CD4-positive, alpha-beta T cell (primary cell): ENCODE measurements at places on chromosomes 2 and 18. TPM values are rescaled to one million over a fixed set of nuclear protein-coding genes. Genes with fewer than 3 reads are reported as not detected.
A peak's percentile ranks its signal among the peaks of the same experiment; 100 is the strongest.

CLK1 gene
- total RNA-seq = 1,235 TPM

FTCDNL1 gene
- 0.78 TPM for total RNA-seq

ASB3 gene
- total RNA-seq = 34.3 TPM

SEPTIN10 gene
- 2.0 TPM for total RNA-seq

ARHGEF4 gene
- 4.1 TPM for total RNA-seq

SERPINB3 gene
- total RNA-seq = not detected

TMEM169 gene
- 0.53 TPM for total RNA-seq

STAT4 gene
- total RNA-seq = 77.1 TPM

PROM2 gene
- 0.73 TPM for total RNA-seq

DNA sequence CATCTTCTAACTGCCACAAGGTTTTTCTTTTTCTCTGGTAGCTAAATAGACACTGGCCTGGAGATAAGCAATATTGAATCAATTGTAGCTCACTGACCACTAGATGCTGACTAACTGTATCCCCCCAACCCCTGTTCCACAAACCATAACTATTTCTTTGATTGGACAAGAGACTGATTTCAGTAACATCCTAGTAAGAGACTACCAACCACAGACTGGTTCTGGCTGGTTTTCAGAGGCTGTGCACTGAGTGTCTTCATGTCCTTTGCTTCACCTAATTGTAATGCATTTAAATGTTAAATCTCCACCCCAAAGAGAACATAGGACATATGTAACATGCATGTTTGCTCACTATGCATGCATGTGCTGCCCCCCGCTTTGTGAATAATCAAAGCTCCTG, 3.2 kb upstream of the AAK1 start:
- no peak for DNase-seq

DNA sequence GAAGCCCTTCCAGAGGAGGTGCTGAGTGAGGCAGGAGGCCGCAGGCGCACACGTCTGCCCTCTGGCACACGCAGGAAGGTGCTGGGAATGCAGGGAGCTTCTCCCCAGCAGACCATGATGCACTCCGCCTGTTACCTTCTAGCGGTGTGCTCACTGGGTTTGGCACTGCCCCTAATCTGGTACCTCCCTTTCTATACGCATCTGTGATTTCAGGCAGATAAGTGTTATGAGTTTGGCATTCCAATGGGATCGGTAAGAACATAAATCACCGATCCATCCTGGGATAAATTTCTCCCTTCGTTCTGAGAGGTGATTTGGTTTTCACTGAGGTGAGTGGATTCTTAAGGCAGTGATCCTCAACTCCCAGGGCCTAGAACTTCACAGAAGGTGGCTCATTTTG, 34.6 kb downstream of the ODC1 start:
- DNase-seq = no peak

- DNase-seq = no peak
Measured at GRCh38 chr2:237895544-237896506, 36.4 kb downstream of the RAMP1 start.

- no peak for DNase-seq
Measured at GRCh38 chr2:129753261-129753660, 226.2 kb upstream of the RAB6C start.

DNA sequence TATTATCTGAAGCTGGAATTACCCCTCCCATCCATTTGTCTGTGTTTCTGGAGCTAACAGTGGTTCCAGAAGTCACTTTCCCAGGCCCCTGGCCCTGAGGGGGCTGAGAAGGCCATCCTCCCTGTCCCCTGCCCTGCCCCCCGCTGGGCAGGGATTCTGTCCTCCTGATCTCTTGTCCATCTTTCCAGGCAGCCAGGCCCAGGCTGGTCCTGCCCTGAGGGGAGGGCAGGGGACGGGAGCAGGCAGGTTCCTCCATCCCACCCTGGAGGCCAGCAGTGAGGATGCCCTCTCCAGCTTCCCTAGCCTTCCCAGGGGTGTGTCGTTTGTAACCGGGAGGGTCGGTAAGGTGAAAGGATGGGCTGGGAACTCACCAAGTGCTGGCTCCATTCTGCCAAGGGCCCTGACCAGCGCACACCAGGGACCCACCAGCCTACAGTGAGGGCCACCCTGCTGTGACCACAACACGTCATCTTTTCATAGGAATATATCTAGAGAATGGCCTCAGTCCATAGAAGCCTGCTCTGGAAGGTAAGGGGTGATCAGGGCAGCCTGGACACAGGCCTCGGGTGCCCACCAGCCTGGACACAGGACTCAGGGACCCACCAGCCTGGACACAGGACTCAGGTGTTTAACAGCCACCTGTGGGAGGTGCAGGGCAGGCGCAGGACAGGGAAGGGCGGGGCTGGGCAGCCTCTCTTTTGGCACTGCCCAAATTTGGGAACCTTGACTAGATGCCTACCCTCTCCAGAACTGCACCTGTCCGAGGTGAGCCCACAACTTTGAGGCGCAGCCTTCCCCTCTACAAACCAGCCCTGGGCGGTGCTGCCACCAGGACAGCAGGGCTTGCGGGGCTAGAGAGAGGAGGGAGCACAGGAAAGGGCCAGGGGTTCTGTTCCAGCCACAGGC, 35.8 kb upstream of the GPC1 start:
- no peak for DNase-seq

DNA sequence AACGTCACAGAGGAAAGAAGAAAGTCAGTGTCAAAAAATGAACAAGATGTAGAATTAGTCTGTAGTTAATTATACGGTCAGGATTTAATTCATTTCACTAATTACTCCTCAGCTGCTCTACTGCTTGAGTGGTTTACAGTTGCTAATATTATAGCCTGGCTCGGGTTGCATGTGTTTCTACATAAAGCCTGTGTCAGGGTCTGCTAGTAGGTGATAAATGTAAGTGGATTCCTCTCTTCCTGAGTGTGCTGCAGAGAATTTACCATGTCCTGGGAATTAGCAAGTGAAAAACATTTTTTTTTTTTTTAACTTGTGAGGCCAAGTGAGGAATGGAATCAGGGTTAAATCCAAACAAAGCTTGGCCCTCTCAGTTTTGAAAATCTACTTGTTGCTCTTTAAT, 622.6 kb downstream of the EPHA4 start:
- no peak for DNase-seq

DNA sequence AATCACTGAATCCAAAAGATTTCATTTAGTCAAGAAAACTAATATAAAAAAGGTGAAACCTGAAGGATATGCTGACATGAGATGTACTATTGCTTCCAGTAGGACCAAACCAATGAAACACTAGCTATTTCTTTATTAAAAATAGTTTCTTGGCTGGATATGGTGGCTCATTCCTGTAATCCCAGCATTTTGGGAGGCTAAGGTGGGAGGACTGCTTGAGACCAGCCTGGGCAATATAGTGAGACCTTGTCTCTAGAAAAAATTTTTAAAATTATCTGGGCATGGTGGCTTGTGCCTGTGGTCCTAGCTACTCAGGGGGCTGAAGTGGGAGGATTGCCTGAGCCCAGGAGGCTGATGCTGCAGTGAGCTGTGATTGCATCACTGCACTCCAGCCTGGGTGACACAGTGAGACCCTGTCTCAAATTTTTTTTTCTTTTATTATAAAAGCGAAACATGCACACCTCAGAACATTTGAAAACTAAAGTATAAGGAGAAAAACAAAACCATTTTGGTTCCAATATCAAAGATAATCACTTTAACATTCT, 266.2 kb downstream of the TGIF1 start:
- no peak for DNase-seq

DNA sequence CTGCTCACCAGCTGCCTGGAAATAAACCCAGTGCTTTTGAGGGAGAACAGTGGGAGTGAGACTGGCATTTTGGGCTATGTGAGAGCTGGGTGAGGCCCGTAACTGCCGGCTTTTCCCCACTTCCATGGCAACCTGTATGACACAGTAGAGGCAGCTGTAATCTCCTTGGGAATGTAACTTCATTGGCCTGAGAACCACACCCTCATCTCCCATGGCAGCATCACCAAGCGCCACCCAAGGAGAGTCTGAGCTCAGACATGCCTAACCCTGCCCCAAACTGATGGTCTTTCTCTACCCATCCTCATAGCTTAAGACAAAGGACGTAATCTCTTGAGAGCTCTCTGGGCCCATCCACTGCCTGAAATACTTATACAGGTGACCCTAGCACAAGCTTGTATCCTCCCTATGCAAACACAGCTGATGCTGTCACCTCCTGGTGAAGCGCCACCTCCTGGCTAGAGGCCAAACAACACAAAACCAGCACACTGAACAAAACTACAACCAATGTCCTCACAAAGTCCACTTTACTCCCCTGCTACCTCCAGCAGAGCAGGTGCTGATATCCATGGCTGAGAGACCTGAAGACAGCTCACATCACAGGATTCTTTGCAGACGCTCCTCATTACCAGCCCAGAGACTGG, 763.4 kb upstream of the NRXN1 start:
- no peak for DNase-seq

DNA sequence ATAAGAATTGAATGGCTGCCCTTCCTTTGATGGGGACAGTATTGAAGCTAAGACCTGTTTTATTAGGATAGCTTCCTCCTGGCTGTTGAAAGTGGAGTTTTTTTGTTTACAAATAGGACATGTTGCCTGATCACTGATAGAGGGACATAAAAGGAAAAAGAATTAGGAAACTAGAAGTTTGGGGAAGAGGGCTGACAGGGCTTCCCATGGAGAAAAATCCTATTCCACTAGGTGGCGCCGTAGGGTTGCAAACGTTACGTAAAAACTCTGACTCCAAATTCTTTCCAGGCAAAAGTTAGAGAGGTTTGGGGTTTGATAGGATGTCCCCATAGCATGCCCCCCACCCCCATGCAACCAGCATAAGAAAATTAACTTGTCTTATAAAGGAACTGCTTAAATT, 11.1 kb upstream of the RBFA start:
- DNase-seq = no peak

DNA sequence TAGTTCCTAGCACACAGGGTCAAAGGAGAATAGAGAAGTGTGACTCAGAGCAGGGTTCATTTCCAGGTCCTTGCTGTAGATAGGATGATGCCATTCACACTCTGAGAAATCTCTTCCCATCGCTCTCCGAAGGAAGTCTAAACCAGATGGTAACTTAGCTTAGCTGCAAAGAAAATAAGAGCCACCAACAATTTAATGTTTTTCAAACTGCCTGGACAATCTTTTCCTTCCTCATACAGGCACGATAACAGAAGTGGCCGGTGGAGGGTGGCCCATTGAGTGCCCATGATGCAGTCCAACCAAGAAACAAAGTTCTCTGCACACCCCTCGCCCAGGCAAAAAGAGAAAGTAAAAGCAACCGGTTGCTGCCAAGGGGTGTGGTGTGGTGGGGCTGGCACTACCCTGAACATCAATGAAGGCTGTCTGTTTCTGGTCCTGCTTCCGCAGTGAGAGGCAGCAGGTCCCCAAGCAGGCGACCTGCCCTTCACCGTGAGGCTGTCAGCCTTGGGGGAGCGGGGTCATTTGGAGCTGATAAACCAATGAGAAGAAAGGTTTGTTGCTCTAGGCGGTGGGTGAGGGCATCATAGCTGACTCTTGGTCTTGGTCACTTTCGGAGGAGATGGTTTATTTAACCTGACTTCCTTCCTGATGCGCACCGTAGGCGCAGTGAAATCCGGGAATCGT, 105.6 kb upstream of the CD302 start:
- peak; percentile 58 for DNase-seq

GRCh38 chr2:215460682-215461382, 25.0 kb upstream of the FN1 start:
- no peak for DNase-seq

DNA sequence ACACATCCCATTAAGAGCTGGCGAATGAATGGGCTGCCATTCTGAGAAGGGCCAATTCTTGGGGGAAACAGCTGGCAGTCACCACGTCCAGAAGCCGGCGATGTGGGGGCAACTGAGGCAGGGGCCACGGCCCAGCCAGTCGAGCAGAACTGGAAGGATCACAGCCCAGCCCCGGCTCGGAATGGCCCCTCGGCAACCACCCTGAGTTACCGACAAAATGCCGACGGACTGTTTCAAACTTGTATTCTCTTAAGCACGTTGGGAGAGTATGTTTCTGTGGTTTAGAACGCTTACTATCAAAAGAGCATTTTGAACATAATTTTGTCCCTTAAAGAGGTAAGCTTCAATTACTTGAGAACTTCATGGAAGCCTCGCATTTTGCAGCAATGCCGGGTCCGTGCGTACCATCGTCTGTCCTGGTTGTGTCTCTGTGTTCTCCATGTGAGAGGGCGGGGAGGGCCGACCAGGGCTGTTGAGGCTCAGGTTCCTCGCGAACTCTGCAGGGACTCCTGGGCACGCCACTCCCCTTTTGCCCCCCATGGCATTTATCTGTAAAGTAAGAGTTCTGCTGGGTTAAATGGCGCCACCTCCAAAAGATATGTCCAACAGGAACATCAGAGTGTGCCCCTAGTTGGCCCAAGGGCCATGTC, 155.9 kb downstream of the TWIST2 start:
- no peak for DNase-seq

- no peak for DNase-seq
Measured at GRCh38 chr2:211982162-211982561, 556.4 kb downstream of the ERBB4 start.

DNA sequence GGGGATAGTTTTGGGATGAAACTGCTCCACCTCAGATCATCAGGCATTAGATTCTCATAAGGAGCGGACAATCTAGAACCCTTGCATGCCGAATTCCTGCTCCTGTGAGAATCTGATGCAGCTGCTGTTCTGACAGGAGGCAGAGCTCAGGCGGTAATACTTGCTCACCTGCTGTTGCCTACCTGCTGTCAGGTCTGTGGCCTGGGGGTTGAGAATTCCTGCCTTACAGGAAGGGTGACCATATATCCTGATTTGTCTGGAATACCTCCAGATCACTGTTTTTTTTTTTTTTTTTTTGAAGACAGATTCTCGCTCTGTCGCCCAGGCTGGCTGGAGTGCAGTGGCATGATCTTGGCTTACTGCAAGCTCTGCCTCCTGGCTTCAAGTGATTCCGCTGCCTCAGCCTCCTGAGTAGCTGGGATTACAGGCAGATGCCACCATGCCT, 21.7 kb downstream of the ACSL3 start:
- no peak for DNase-seq

GRCh38 chr2:23707096-23707495, 219.8 kb downstream of the ATAD2B start:
- no peak for DNase-seq

GRCh38 chr2:214881647-214882202, 72.2 kb upstream of the BARD1 start:
- DNase-seq = no peak

GRCh38 chr18:74951165-74951760, 257.7 kb downstream of the PTGR3 start:
- DNase-seq = peak; percentile 5

DNA sequence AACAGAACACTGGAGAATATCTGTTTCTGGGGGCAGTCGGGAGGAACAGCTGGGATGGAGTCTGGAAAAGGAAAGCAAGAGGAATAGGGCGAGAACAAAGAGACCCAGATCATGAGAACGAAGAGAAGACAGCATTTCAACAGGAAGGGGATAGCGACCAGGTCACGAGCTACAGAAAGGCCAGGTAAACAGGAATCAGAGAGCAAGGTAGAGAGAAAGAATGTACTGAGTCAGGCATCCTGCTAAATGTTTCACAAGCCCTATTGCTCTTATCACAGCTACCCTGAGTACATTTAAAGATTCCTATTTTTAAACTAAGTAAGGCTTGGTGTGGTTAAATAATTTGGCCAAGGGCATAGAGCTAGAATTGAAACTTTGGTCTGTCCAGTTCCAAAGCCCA, 254.9 kb upstream of the RAB12 start:
- DNase-seq = no peak
